ENCODE measurements at places on chromosomes 16 and 17. TPM values are rescaled to one million over a fixed set of nuclear protein-coding genes. Genes with fewer than 3 reads are reported as not detected.

The VAT1L gene
- total RNA-seq: 10.4 TPM

DNA sequence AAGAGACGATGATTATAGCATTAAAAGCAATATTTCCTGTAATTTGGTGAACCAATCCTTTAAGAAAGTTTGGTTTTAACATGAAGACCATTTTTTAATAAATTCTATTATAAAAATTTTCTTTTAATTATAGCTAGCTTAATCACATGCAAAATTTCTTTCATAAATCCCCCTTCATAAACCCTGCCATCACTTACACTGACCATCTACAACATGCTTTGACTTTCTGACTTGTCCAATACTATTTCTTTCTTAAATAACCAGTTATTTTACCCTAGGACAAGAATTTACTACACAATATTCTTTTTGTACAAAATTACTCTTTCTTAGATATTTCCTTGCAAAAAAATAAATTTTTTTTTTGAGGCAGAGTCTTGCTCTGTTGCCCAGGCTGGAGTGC is 1334.8 kb downstream of the CDH11 start:
- H3K4me3 ChIP-seq: no peak overlapping the region
- no peaks in the 10 kb centered on the region for H3K27me3 ChIP-seq
- H3K4me1 ChIP-seq: no peaks in the 10 kb centered on the region
- DNase-seq: no peak

- H3K27ac ChIP-seq: peak overlapping the region; percentile 79
- DNase-seq: peak; percentile 62
- H3K4me1 ChIP-seq: peaks cover 52% of the 10 kb centered on the region
- H3K36me3 ChIP-seq: no peaks in the 10 kb centered on the region
Observed at GRCh38 chr17:1590029-1590746, 27.6 kb upstream of the PITPNA start.

The OR4D1 gene
- total RNA-seq: not detected

The CLEC3A gene
- total RNA-seq: not detected

- peak overlapping the region; percentile 65 for H3K4me3 ChIP-seq
- no peak for DNase-seq
- H3K27me3 ChIP-seq: no peaks in the 10 kb centered on the region
- no peaks in the 10 kb centered on the region for H3K36me3 ChIP-seq
Observed at GRCh38 chr16:10039220-10040096, 142.8 kb downstream of the GRIN2A start.

- H3K4me3 ChIP-seq: no peak overlapping the region
- H3K4me1 ChIP-seq: peaks cover 12% of the 10 kb centered on the region
- no peak overlapping the region for H3K27ac ChIP-seq
- no peak for DNase-seq
- H3K36me3 ChIP-seq: peaks cover 32% of the 10 kb centered on the region
Observed at GRCh38 chr16:30348929-30349328, 6.2 kb downstream of the CD2BP2 start.

The KRT36 gene
- total RNA-seq: not detected

- H3K4me1 ChIP-seq: no peaks in the 10 kb centered on the region
- no peaks in the 10 kb centered on the region for H3K27me3 ChIP-seq
- no peaks in the 10 kb centered on the region for H3K36me3 ChIP-seq
Observed at GRCh38 chr17:72706396-72706981, 386.0 kb downstream of the SLC39A11 start.

DNA sequence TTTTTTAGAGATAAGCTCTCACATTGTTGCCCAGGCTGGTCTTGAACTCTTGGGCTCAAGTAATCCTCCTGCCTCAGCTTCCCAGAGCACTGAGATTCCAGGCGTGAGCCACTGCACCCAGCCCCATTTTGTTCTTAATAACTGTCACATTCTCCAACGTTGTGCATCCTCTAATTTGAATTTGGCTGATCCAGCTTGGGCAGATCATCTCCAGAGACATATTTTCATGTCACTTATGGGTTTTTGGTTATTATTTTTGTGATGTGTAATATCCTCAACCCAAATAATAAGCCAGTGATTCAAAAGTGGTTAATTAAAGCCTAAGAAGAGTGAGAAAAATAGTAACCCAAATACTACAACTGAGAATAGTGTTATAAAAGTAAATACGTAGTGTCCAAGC is 16.2 kb upstream of the COL1A1 start:
- H3K36me3 ChIP-seq: no peaks in the 10 kb centered on the region
- H3K4me3 ChIP-seq: no peak overlapping the region
- DNase-seq: no peak
- H3K4me1 ChIP-seq: peaks cover 24% of the 10 kb centered on the region
- peak overlapping the region; percentile 94 for H3K27ac ChIP-seq

GRCh38 chr16:64657316-64658011 is 464.4 kb downstream of the CDH11 start:
- H3K4me3 ChIP-seq: no peak overlapping the region
- no peak overlapping the region for H3K27ac ChIP-seq
- H3K27me3 ChIP-seq: no peaks in the 10 kb centered on the region
- H3K36me3 ChIP-seq: no peaks in the 10 kb centered on the region

Measured in thoracic aorta (tissue), 2 donors.